H9 (cell line): ENCODE measurements at places on chromosomes 1 and 21. TPM values are rescaled to one million over a fixed set of nuclear protein-coding genes. Genes with fewer than 3 reads are reported as not detected.

- DNase-seq = no peak
Measured at GRCh38 chr1:91783423-91784170, 102.4 kb downstream of the TGFBR3 start.

The AQP10 gene
- not detected in 2 replicates for total RNA-seq

DNA sequence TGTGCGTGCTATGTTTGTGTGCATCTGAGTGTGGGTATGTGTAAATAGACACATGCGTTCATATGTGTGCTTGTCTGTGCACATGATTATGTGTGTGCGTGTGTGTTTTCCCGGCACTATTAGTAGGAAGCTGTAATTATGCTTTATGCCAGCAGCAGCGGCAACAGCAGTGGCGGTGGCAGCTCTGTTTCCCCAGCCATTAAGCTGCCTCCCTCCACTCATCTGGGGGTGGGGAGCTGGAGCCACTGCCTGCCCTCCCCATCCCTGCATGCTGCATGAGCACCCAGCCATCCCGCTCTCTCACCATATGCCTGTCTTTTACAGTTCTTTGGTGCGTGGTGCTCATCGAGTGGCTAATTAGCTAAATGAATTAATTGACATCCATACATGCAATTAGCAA is 30.5 kb upstream of the ACOT11 start:
- no peak for DNase-seq

The KRTAP21-1 gene
- total RNA-seq = not detected in 2 replicates

The EVA1B gene
- 5.5 and 6.4 TPM in 2 replicates for total RNA-seq

DNA sequence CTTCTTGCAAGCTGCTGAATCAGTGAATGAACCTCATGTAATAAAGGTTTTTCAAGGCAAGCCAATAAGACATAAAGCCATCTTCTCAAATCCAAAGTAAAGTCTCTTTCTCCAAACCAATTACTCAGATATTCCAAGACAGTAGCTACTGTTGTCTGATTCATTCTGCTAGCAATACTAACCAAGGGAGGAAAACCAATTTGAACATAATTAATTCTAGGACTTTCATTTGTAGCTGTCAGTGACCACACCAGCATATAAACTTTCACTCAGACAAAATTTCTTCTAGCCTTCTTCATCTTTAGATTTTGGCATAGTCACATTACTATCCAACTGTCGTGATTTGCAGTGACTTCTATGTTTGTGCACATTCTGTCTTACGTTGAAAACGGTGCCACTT is 10.5 kb upstream of the INTS3 start:
- no peak for DNase-seq

DNA sequence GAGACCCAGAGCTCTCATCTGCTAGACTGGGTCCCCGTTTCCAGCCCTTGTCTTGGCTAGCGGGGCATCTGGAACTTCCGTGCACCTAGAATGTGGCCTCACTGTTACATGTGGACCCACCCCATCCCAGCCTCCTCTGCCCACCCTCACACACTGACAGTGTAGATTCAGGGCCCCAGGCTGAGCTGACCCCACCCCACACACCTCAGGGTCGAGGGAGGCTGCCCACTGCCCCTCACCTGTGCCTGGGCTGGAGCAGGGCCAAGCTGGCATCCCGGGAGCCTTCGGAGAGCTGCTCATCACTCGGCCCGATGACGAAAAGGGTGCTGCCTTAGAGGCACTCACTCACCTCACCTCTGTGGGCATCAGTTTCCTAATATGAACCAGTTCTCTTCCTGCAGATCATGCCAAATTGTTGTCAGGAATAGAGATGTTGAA is 11.1 kb downstream of the ACOT11 start:
- no peak for DNase-seq

The SNRNP40 gene
- total RNA-seq = 121 and 132 TPM in 2 replicates

- DNase-seq = no peak
Measured at GRCh38 chr1:36851087-36851486, 183.2 kb downstream of the GRIK3 start.

- no peak for DNase-seq
Measured at GRCh38 chr1:176205332-176205914, 1.7 kb downstream of the COP1 start.

- DNase-seq = no peak
Measured at GRCh38 chr21:39441502-39442475, 3.8 kb downstream of the LCA5L start.

The RHEX gene
- total RNA-seq = not detected in 2 replicates

DNA sequence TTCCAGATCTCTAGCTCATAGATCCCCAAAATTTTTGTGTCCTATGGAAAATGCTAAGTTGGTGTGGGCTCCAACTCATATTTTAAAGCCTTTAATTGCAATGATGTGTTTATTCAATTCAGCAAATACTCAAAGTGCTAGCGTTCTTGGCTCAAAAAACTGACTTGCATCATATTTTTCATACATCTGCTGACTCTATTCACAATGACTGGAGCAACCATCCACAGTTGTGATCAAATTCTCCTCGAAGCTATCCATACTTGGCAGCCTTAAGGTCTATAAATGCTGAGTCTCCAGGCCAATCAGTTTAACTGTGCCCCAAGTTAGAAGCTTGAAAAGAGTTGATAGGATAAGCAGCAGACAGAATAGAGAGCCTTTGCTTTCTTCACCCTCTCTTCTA is 2.9 kb upstream of the ATP1A1 start:
- no peak for DNase-seq

The SORT1 gene
- 41.5 and 47.9 TPM in 2 replicates for total RNA-seq

The IGSF9 gene
- 11.3 and 12.3 TPM in 2 replicates for total RNA-seq

GRCh38 chr1:225909477-225909876 is 14.6 kb downstream of the PYCR2 start:
- no peak for DNase-seq

DNA sequence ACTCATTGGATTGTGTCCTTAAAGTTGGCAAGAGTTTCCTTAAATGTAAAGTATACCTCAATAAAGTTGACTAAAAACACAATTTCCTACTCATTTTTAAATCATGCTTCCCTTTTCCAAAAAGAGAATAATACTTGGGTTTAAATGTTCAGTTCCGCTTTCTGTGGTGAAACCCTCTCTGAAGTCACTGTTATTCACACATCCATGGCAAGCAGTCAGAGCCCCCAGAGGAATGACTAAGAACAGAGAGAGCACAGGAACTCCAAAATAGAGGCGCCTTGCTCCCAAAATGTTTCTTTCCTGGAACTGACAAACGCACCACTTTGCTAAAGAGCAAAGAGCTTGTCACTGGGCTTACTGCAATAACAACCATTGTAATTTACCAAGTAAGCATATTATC is 142.5 kb downstream of the TIAM1 start:
- no peak for DNase-seq

GRCh38 chr1:246245541-246245940 is 261.5 kb downstream of the SMYD3 start:
- no peak for DNase-seq

The CCDC24 gene
- 11.8 and 12.4 TPM in 2 replicates for total RNA-seq
